ENCODE measurements at places on chromosomes 7 and 10. TPM values are rescaled to one million over a fixed set of nuclear protein-coding genes. Genes with fewer than 3 reads are reported as not detected.

The SEMA4G gene
- total RNA-seq: 10.3 TPM

The CPEB3 gene
- total RNA-seq: 0.39 TPM

The CCDC7 gene
- 0.68 TPM for total RNA-seq

The BMI1 gene
- total RNA-seq: 32.8 TPM

The TBC1D12 gene
- total RNA-seq: 4.5 TPM

The CCDC136 gene
- total RNA-seq: 2.2 TPM

The GPAM gene
- total RNA-seq: 6.8 TPM

The LGI1 gene
- not detected for total RNA-seq

The SLC16A9 gene
- total RNA-seq: 0.07 TPM

The ACTR1A gene
- total RNA-seq: 96.1 TPM

The CRYGN gene
- total RNA-seq: not detected

The LMBR1 gene
- total RNA-seq: 24.7 TPM

The TLX1 gene
- total RNA-seq: not detected

The RSPH10B gene
- total RNA-seq: not detected

The RNF148 gene
- not detected for total RNA-seq

The PTF1A gene
- not detected for total RNA-seq

The CYP17A1 gene
- total RNA-seq: not detected

The PPP1R17 gene
- not detected for total RNA-seq

The NXPH1 gene
- total RNA-seq: not detected

The EN2 gene
- 0.54 TPM for total RNA-seq

The OR2A42 gene
- total RNA-seq: not detected

The CC2D2B gene
- total RNA-seq: not detected

The NYAP1 gene
- total RNA-seq: 0.98 TPM
